ENCODE measurements at places on chromosomes 5 and 9.

GRCh38 chr5:123144096-123144495 lies 55.1 kb downstream of the PRDM6 start:
- no peak for DNase-seq

DNA sequence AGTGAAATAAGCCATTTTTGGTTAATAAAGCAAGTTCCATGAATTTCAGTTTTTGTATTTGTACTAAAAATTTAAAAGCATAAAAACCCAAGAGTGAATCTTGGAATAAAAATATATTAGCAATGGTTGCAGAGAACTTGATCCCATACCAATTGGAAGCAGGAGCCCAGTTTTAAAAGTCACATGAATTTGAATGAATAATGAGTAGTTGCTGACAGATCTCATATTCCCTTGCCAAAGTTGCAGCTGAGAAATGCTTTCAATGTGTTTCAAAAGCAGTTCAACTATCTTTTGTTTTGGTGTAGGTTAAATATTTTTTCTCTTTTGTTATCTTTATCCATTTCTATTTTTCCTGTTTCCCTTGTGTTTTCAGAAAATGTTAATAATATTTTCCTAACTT lies 818.6 kb downstream of the CDH18 start:
- no peak for DNase-seq

GRCh38 chr5:32612134-32612888 lies 27.0 kb downstream of the SUB1 start:
- peak; percentile 81 for DNase-seq

- DNase-seq, result no peak
These were observed 242.1 kb downstream of the CWC27 start for GRCh38 chr5:65010841-65011240.

GRCh38 chr5:179263391-179264052 lies 81.7 kb downstream of the ADAMTS2 start:
- DNase-seq, result no peak

GRCh38 chr5:1497242-1497777 lies 26.4 kb downstream of the LPCAT1 start:
- DNase-seq, result no peak

DNA sequence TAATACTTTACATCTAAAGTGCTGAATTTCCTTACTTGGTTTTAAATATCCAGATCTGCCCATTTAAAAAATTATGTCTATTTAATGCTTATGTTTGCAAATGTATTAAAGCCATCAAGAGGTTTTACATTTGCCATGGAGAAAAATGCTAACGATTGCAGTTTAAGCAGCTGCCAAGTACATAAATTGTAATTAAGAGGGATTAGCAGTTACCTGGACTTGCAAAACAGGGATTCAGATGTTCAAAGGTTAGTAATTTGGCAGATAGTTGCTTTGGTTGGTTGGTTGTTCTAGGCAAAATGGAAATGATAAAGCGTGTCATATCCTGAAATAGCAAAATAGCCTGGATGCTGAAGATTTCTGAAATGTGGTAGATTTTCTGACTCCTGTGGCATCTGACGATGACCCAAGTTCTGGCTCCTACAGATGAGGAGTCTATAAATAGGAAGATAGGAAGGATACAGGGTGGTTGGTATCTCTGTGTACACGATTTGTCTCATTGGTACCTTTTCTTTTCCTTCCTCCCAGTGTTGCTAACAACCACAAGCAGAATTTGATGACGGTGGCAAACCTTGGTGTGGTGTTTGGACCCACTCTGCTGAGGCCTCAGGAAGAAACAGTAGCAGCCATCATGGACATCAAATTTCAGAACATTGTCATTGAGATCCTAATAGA lies 282.9 kb downstream of the NR3C1 start:
- no peak for DNase-seq

- no peak for DNase-seq
These were observed 226.2 kb downstream of the PAPPA start for GRCh38 chr9:116379821-116380220.

Measured in kidney tubule cell (primary cell).